ENCODE measurements at places on chromosomes 6 and 20.

- DNase-seq, result no peak
Measured at GRCh38 chr6:35376281-35376680, 33.9 kb downstream of the PPARD start.

DNA sequence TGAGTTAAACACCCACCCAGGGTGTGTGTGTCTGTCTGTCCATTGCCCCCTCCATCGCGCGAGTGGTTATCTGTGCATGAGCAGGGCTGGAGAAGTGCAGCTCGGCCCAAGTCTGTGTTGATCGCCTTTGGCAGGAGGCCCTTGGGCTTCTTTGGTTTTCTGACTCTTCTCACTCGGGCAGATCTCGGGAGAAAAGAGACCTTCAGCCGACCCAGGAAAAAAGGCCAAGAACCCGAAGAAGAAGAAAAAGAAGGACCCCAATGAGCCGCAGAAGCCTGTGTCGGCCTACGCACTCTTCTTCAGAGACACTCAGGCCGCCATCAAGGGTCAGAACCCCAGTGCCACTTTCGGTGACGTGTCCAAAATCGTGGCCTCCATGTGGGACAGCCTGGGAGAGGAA is 132.9 kb downstream of the JPH2 start:
- no peak for DNase-seq

GRCh38 chr6:168032005-168032760 is 34.7 kb downstream of the KIF25 start:
- DNase-seq, result no peak

- DNase-seq, result no peak
Measured at GRCh38 chr20:8693709-8694108, 375.2 kb upstream of the PLCB4 start.

- DNase-seq, result no peak
Measured at GRCh38 chr6:7668936-7669335, 57.0 kb upstream of the BMP6 start.

Data from uterus (tissue), 4 donors.